ENCODE measurements at places on chromosomes 7 and 10.

- no peak for DNase-seq
Observed at GRCh38 chr10:78892338-78893176, 176.2 kb upstream of the ZMIZ1 start.

- no peak for DNase-seq
Observed at GRCh38 chr7:81333004-81333403, 414.2 kb upstream of the SEMA3C start.

- DNase-seq = no peak
Observed at GRCh38 chr10:33609546-33609945, 275.1 kb upstream of the NRP1 start.

GRCh38 chr7:150313870-150314269 is 9.3 kb upstream of the LRRC61 start:
- DNase-seq = no peak

GRCh38 chr10:103395754-103396066 is 565 bp downstream of the ATP5MK start:
- no peak for DNase-seq

DNA sequence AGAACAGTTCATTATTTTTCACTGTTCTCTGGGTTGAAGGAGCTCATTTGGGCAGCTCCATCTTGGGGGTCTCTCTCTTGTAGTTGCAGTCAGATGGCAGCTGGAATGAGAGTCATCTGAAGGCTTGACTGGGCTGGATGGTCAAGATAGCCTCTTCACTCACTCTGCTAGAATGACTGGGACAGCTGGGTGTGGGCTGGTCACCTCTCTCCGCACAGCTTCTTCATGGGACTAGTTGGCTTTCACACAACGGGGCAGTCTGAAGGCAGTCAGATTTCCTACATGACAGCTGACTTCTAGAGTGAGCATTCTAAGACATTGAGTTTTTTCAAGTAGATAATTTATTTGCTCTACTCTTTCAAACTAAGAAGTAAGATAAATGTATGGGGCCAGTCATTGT is 13.1 kb downstream of the PLEKHA1 start:
- DNase-seq = no peak

- no peak for DNase-seq
Observed at GRCh38 chr7:43784030-43784584, 25.6 kb downstream of the BLVRA start.

- no peak for DNase-seq
Observed at GRCh38 chr7:50085344-50085743, 7.7 kb downstream of the ZPBP start.

GRCh38 chr10:49129376-49129775 is 4.4 kb downstream of the FAM170B start:
- no peak for DNase-seq

DNA sequence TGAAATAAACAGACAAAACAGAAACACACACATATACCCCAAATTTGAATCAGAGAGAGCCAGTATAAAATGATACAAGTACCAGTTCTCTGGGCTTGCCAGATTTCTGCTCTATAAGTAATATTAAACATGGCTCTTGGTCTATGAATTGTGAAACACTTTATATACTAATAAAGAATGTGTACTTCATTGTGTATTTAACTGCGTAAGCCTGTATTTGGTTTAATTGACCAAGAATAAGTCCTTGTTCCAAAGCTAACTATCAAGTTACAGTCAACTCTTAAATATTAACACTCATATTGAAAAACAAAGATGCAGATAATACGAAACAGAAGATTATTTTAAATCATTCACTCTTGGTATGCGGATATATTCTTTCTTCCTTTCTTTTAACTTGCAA is 8.7 kb downstream of the FGFR2 start:
- no peak for DNase-seq

DNA sequence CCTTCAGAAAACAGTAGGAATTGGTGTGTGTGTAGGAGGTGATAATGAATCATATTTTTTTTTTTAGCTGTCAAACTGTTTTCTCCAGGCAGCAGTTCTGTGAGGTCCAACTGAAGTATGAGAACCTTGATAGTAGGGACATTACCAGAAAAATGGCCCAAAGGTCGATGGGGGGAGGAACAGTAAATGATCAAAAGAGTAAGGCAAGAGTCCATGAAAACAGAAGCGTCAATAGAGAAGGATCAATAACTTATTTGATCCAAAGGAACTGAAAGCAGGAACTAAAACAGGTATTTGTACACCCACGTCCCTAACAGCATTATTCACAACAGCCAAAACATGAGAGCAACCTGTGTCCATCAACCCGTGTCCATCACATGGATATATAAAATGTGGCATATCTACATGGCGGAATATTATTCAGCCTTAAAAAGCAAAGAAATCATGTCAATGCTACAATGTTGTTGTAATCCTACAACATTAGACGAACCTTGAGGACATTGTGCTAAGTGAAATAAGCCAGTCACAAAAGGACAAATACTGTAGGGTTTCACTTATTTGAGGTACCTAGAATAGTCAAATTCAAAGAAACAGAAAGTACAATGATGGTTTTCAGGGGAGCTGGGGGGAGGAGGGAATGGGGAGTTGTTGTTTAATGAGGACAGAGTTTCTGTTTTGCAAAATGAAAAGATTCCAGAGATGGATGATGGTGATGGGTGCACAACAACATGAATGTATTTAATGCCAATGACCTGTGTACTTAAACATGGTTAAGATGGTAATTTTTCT is 214.0 kb upstream of the KLF14 start:
- no peak for DNase-seq
